ENCODE measurements at places on chromosomes 4 and X.

DNA sequence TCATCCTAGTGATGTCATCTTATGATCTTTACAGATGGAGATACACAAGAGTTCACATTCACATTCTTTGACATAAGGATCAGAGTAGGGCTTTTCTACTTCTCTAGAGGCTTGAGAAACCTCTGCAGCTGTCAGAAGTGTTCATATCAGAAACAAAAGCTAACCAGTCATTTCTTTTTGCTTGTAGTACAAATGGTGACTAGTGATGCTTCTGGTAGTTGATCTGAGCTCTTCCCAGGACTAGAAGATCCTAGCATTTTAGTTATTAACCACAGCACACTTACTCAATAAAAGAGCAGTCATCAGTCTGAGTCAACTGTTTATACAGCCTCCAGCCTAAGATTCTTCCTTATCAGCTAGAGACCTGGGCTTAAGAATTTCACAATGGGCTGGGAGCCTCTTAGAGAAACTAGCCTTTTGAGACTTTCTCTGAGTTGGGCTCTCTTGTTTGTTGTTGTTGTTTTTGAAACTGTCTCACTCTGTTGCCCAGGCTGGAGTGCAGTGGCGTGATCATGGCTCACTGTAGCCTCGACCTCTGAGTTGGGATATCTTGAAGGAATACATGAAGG lies 84.1 kb downstream of the TMEM164 start:
- DNase-seq: no peak

DNA sequence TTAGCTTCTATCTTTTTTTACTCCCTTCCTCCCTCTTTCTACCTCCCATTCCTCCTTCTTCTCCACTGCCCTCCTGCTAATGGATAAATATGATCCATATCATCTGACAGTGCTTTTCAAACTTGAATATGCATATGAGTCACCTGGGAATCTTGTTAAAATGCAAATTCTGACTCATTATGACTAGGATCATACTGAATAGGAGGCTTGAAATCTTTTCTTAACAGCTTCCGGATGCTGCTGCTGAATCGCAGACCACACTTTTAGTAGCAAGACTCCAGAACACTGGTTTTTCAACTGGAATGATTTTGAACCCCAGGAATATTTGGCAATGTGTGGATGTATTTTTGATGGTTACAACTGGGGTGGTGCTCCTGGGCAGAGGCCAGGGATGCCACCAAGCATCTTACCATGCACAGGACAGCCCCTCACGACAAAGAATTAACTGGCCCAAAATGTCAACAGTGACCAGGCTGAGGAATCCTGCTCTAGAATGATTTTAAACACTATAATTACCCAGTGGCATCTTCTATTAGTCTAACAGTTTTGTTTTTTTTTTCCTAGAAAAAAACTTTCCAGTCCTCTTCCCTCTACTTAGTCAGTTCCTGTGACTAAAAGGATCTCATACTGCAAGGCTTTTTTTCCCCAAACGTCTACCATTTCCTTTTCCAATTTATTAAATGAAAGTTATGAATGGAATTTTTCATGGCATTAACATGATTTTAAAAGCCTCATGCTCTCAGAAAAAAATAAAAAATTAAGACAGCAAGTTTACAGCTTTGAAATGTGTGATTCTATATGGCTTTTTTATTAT lies 10.6 kb upstream of the PYURF start:
- DNase-seq: no peak

DNA sequence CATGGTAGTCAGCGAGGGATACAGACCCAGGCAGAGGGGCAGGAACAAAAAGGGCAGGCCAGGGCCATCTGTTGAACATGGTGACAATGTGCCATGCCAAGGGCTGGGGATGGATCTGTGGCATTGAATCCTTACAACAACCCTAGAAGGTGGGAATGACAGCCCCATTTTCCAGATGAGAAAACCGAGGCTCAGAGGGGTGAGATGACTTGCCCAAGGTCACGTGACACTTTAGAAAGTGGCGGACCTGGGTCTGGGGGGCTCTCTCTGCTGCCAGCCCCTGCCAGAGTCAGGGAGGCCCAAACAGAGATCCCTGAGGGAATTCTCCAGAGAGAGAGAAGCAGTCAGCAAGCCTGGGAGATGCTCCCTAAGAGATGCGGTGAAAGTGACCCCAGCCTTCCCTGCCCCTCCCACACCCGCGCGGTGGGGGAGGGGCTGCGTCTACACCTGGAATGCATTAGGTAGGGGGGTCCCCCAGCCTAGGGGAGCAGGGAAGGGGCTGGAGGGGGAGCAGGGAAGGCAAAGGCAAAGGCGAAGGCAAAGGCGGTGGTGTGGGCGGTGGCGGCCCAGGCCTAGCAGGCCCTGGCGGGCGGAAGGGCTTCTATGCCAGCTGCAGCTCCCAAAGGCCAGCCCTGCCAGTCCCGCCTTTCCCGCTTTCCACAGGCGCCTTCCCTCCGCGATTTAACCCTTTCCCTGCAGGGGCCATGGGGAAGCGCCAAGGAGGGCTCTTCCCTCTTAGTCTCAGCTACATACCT lies 13.0 kb downstream of the FGD1 start:
- no peak for DNase-seq

DNA sequence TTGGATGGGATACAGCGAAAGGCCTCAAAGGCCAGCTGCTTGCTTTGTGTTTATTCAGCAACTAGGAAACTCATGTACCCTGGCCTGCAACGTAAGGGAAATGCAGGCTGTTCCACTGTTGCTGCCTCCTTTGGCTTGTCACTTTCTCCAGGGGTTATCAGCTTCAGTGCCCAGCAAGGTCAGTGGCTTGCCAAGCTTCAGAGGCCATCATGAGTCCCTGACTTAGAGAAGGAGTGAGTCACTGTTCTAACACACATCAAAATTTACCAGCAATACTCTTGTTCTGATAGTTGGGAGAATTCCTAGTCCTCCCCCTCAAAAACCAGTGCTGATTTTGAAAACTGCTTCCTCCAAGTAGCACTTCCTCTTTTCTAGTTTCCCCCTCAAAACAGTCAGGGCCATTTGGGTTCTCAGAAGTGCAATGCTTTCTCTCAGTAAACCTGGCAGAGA lies 250.8 kb downstream of the ARHGAP24 start:
- DNase-seq: no peak

GRCh38 chr4:110682311-110682710 lies 59.4 kb upstream of the PITX2 start:
- no peak for DNase-seq

DNA sequence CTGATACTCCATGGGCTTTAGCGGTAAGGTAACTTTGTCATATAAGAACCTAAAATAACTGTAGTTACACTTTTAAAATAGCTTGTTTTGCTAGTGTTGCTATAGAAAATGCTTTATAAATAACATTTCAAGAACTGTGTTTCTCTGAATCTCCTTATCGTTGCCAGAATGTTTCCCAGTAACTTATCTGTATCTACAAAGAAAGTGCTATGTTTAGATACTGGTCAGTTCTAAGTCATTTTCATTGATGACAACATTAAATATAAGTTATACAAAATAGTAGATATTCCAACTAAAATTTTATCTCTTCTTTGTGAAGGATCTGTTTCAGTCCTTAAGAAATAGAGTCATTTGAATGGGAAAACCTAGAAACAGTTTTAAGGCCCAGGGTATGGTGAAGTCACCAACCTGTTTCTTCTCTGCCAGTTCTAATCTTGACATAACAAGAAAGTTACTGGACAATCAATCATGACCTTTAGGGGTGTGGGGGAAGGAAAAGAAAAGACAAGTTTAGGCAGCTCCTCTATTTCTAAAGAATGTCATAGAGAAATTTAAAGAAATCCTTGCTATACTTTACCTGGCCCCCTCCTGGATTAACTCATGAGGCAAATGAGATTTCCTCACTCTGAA lies 425.9 kb downstream of the RPA4 start:
- no peak for DNase-seq

GRCh38 chr4:10008609-10009005 lies 12.7 kb downstream of the SLC2A9 start:
- no peak for DNase-seq

- DNase-seq: no peak
Measured at GRCh38 chrX:23904096-23904495, 3.6 kb downstream of the APOO start.

DNA sequence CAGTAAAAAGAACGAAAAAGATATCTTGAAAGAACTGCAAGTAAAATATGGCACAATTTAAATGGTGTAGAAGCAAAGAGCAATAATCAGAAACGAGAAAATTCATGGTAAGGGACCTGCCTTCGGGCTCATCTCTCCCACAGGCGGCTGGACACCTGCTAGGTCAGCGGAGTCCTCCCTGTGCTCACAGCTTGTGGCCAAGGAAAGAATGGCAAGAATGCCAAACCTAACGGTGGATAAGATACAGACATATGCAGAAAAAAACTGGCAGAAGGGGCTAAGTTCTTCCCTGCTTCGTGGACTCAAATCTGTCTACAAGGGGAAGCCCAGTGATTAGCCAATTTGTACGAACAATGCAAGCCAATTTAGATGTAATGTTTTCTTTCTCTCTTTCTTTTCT lies 152.1 kb upstream of the VCX start:
- DNase-seq: no peak

GRCh38 chr4:138952411-138952810 lies 63.2 kb upstream of the NOCT start:
- no peak for DNase-seq

GRCh38 chr4:123830930-123831329 lies 434.3 kb downstream of the SPRY1 start:
- no peak for DNase-seq

GRCh38 chr4:87489678-87490077 lies 39.5 kb downstream of the SPARCL1 start:
- DNase-seq: no peak

DNA sequence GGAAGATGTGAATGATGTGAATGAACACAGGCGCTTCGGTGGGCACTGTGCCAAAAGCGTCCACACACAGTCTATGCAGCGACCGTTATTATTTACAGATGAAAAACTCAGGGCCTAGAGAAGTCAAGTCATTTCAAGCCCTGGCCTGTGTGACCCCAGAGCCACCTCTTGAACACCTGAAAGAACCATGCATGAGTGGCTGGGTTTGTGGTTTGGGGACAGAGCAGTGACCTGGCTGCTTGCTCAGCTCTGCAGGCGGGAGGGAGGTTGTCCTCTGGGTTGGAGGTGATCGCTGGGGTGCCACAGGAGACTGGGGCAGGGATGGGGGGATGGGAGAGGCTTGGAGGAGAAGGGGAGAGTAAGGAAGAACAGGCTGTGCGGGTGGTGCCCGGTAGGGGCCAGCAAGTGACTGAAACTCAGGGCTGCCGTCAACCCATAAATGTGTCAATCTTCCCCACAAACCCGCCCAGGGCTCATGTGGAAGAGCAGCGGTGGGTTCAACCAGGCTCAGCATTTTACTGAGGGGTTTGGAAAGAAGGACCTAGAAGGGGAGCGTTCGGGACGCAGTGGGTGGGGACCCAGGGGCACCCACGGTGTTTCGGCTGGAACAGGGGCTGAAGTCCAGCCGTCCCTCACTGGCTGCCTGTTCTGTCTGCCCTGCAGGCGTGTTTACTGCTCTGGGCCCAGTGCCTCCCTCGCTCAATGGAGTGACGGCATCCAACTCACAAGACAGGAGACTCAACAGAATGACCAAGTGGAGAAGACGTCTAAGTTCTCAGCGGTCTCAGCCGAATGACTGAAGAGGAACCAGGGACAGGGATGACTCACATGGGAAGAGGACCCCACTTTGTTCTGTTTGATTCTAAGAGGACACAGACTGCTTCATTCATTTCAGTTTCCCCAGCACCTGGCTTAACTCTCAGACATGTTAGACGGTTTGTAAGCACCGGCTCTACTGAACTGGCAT lies 167.8 kb downstream of the AFAP1 start:
- DNase-seq: no peak

GRCh38 chr4:105613306-105613705 lies 60.9 kb downstream of the ARHGEF38 start:
- DNase-seq: no peak

GRCh38 chrX:153857348-153857903 lies 27.1 kb upstream of the PDZD4 start:
- no peak for DNase-seq

DNA sequence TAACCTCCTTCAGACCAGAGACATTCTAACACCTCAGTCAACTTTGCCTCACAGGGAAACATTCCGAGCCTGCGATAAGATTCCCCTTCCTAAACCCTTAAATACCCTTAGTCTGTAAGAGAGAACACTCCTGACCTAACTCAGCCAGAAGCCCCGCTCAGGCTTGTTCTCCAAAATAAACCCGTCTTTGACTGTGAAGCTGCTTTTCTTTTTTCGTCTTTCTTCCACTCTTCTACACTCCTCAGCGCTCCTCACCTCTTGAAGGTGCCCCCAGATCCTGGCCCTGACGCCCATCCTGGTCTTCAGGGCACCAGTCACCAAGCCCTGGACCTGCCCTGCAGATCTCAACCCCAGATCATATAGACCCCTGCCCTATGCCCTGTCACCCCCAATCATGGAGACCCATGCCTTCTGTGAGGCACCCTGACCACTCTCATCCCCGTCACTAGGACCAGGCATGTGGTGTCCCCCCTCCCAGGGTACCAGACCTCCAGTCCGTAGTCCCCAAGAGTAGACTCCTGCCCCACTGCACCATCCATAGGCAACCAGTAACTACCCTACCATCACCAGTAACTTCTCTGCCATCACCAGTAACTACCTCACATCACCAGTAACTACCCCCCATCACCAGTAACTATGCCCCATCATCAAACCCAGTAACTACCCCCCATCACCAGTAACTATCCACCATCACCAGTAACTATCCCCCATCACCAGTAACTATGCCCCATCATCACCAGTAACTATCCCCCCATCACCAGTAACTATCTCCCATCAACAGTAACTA lies 3.5 kb downstream of the ASMTL start:
- no peak for DNase-seq

GRCh38 chr4:2485956-2486355 lies 17.1 kb downstream of the RNF4 start:
- DNase-seq: no peak

GRCh38 chr4:20338841-20339240 lies 87.1 kb downstream of the SLIT2 start:
- no peak for DNase-seq

GRCh38 chr4:179871726-179872125 lies 2371.5 kb upstream of the TENM3 start:
- DNase-seq: no peak

DNA sequence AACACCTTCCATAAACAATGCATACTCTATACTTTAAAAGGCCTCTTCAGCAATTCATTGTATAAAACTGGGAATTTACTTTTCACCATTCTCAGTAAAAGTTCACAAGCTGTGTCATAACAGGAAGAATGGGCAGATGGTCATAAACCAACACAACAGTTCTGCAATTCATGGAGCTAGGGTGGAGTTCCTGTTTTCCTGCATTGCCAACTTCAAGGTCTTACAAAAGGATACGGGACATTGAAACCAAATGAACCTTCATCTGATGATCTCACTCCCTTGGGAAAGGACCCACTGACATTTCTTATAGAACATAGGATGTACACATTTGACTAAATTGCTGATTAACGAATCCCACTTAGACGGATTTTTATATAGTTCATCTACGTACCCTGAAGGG lies 4.1 kb downstream of the KDR start:
- DNase-seq: no peak

DNA sequence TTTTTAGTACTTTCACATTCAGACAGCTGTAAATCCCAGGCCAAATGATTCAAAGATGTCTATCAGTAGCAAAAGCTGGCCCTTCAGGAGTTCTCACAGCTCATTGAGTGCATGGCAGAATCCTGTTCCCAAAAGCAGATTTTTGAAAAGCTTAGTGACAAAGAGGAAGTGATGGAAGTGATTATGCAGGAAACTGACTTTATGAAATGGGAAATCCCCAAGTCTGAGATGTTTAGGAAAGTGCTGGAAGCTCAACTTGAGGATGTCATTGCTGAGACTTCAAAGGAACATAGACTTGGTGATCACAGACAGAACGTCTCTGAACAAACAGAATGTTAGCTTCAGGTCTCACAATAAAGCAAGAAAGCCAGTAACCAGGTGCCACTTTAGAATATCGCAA lies 51.0 kb upstream of the CFAP47 start:
- DNase-seq: no peak

Measured in CD4-positive, alpha-beta T cell treated with Interleukin-4 for 1 hour (primary cell).